Activated CD4-positive, alpha-beta T cell treated with anti-CD3 and anti-CD28 coated beads for 48 hours (primary cell): ENCODE measurements at places on chromosomes 16 and 17.

DNA sequence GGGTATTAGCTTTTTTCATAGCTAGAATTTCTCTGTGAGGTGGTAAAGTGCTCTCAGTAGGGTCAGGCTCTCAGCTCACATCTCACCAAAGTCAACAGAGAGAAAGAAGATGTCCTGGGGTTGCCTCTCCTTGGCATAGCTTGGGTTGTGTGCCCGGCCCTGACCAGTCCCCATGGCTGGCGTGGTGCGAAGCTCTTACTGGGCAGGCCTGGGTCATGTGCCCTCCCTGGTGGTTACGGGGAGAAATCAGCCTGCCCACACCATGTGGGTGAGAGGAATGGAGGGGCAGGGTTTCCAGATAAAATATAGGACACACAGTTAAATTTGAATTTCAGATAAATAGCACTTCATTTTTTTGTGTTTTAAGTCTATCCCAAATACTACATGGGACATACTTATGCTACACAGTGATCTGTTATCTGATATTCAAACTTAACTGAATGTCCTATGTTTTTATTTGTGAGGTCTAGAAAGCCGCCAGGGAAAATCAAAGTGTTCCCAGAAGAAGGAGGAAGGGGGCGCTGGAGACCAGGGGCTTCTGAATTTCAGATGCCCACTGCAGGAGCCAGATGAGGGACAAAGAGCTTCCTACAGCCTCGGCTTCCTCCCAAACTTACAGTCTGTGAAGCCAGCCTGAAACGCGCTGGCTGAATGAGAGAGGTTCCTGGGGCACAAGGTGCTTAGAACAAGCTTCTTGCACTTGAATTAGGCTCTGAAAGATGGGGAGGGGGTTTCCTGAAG is 45.4 kb downstream of the NKD1 start:
- no peak for DNase-seq

DNA sequence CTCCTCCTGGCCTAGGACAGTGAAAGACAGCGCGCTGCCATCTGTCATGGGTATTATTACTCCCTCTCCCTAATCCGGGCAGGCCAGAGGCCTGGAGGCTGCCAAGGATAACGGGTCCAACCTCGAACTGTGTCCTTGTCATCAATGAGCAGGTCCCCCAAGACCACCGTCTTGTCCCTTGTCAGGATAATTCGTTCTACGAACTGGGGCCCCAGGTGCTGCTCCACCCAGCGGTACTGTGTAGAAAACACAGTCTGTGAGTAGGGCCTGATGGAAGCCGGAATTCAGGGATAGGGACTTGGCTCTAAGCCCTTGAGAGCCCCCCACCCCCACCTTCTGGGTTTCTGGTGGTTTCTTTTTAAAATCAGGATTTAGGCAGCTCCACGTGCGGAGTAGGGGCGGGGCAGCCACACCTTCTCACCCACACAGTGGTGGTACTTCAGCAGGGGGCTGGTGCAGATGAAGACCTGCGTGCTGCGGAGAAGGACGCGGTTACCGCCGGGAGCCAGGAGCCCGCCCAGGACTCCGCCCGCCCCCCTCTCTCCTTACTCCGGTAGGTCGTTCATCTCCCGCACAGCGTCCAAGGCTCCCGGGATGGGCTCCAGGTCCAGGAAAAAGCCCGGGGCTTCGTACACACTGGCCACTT is 787 bp downstream of the NT5C start:
- DNase-seq, result peak; percentile 64

- no peak for DNase-seq
These were observed 24.9 kb upstream of the GRB2 start for GRCh38 chr17:75430159-75430974.

DNA sequence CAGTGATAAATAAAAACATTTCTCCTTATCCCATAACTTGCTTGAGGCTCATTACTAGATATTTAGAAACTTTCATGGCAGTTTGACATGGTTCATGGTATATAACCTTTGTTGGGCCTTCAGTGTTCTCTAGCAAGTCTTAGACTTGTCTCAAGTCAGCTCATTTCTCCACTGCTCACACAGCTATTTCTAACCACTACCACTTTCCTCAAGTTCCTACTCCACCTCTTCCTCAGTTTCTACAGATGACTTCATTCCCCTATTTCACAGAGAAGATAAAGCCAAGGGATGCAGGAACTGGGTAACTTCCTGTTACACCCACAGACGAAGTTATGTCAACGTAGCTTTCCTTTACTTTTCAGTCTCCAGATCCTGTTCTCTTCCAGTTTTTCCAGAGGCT is 23.2 kb downstream of the NLK start:
- DNase-seq, result no peak

DNA sequence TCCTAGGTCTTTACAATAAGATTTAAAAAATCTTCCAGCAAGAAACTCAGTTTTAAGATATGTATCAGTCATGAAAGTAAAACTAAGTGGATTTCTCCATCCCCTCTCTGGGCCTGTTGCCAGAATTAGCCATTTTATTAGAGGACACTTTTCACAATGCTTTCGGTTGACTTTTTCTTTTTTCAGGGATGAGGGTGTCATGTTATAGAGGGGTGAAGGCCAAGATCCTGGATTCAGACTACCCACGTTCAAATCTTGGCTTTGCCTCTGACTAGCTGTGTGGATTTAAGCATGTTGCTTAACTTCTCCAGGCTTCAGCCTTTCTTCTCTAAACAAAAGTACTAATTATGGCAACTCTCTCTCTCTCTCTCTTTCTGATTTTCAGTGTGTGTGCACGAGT is 111.7 kb upstream of the COX10 start:
- DNase-seq, result no peak

DNA sequence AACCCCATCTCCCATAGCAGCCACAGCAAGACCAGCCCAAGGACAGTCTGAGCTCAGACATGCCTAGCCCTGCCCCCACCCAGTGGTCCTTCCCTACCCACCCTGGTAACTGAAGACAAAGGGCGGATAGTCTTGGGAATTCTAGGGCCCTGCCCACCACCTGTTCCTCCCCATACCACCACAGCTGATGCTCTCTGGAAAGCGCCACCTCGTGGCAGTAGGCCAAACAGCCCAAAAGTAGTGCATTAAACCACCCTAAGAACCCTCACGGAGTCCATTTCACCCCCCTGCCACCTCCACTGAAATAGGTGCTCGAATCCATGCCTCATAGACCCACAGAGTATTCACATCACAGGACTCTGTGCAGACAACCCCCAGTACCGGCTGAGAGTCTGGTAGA is 1021.4 kb downstream of the CDH8 start:
- DNase-seq, result no peak

DNA sequence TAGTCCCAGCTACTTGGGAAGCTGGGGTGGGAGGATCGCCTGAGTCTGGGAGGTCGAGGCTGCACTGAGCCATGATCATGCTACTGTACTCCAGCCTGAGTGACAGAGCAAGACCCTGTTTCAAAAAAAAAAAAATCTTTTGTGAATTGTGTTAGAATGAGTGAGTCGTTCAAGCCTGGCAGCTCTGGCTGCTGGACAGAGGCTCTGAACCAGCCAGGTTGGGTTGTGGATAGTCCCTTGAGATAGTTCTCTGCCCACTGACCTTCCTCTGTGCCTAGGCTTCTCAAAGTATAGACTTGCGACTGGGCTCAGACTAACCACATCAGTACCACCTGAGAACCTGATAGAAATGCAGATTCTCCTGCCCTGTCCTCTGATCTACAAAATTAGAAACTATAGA is 2.2 kb upstream of the KSR1 start:
- no peak for DNase-seq

DNA sequence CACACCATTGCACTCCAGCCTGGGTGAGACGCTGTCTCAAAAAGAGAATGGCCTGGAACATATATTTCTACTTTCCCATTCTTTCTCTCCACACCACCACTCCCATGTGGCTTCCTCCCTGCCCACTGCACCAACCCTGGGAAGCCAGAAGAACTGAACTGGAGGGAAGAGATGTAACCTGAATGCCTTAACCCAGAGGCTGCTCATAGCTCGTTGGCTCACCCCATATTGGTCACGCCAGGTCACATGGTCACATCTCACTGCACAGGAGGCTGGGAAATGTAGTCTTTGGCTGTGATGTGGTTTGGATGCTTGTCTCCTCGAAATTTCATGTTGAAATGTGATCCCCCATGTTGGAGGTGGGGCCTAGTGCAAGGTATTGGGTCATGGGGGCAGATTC is 5.9 kb upstream of the DNAH17 start:
- peak; percentile 17 for DNase-seq

DNA sequence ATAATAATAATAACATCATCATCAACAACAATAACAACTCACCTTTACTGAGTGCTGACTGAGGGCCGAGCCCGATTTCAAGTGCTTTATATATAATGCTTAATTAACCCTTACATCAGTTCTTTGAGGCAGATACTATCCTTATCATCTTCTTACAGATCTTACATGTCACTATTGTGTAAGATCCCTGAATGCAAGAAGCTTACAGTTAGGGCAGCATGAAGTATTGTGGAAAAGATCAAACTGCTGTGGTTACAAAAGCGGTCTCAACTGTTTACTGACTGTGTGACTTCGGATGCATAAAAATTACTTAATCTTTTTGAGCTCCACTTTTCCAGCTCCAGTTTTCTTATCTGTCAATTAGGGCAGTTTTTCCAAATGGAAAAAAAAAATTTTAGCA is 3.3 kb downstream of the VAT1 start:
- DNase-seq, result no peak

- DNase-seq, result no peak
These were observed 13.3 kb upstream of the PECAM1 start for GRCh38 chr17:64403881-64404460.

DNA sequence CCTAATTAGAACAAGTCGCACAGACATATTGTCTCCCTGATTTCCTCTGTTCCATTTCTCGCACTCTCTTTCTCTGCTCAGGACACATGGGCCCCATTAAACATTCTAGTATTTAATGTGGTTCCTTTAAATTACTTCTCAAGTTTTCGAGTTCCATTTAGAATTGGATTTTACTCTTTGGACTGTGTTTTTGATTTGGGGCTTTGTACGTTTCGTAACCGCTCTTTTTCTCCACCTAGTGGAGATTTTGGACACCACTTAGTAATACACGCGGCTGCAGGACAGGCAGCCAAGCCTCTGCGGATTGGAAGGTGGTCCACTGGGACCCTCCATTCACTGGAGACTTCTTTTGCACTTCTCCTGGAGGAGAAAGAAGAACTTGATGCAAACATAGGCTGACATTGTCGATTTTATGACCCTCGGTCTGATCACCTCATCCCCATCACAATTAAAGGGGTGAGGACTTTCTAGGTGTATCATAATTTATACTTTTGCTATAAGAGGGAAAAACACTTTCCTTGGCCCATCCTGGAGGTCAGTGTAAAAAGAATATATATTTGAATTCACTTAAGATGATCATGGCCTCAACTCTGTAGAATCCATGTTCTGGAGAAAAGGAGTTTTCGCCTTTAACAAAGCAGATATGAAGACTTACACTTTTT is 85.7 kb downstream of the NOG start:
- no peak for DNase-seq

GRCh38 chr17:70208825-70209555 is 39.7 kb downstream of the KCNJ2 start:
- DNase-seq, result no peak

DNA sequence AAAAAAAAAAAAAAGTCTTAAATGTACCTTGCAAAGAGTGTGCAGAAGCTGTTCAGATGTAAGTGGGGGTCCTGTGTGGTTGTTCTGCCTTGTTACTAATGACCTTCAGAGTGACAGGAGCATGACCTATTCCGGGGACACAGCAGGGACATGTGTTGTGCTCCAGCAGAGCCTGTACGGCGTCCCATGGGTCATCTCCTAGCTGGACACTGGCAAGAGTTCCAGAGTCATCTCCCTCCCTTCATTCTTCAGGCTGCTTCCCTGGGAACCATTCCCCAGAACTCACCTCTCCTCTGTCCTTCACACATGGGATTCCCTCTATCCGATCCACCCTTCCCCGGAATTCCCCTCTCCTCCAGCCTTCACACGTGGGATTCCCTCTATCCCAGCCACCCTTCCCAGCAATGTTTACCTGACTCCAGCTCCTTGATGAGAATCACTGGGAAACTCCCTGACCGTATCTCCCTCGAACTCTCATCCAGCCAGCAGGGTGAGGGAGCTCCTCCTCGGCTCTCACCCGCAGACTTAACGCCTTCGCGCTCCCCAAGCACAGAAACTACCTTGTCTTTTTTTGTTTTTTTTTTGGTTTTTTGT is 85.8 kb downstream of the MRM3 start:
- no peak for DNase-seq

GRCh38 chr17:66625311-66625767 is 209.6 kb upstream of the CACNG5 start:
- no peak for DNase-seq

- DNase-seq, result no peak
These were observed 2.5 kb upstream of the CLTC start for GRCh38 chr17:59617156-59617732.

GRCh38 chr16:47928008-47928407 is 227.8 kb downstream of the ABCC12 start:
- no peak for DNase-seq

GRCh38 chr17:76079535-76079955 is 563 bp downstream of the ZACN start:
- DNase-seq, result no peak

DNA sequence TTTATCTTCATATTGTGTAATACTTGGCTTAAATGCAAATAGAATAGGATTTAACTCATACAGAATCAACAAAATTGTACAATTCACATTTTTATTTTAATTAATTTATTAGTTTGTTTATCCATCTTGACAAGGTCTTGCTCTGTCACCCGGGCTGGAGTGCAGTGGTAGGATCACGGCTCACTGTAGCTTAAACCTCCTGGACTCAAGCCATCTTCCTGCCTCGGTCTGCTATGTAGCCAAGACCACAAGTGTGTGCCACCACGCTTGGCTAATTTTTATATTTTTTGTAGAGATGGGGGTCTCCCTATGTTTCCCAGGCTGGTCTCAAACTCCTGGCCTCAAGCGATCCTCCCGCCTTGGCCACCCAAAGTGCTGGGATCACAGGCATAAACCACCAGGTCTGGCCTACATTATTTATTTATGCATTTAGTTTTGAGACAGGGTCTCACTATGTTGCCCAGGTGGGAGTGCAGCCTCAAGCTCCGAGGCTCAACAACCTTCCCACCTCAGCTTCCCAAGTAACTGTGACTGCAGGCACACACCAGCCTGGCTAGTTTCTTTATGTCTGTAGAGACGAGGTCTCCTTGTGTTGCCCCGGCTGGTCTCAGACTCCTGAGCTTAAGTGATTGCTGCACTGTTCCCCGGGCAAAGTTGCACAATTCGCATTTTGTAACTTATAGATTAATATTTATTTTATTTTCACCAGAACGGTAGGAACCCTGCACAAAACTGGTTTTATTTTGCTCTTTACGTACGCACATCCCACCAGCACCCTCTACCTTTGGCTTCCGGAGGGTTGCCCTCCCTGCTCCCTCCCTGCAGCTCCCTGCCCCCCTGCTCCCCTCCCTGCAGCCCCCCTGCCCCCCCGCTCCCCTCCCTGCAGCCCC is 4.9 kb downstream of the DPEP1 start:
- DNase-seq, result no peak
